Cardiac muscle cell (in vitro differentiated cells and primary cell): ENCODE measurements at places on chromosomes 5 and 9. TPM values are rescaled to one million over a fixed set of nuclear protein-coding genes. Genes with fewer than 3 reads are reported as not detected.

The PTPRD gene
- 181 and 287 TPM in 2 replicates for total RNA-seq

The FSD1L gene
- 4.3 and 8.8 TPM in 2 replicates for total RNA-seq

The BICD2 gene
- total RNA-seq = 34.9 and 36.5 TPM in 2 replicates

The SEC16A gene
- total RNA-seq = 33.5 and 39.5 TPM in 2 replicates

The IL33 gene
- not detected in 2 replicates for total RNA-seq

The ITGA1 gene
- 2.9 and 6.8 TPM in 2 replicates for total RNA-seq

The PCDHGC5 gene
- 0.74 and 2.2 TPM in 2 replicates for total RNA-seq

The ZNG1A gene
- 37.1 and 43.4 TPM in 2 replicates for total RNA-seq

The MSX2 gene
- total RNA-seq = 104 and 125 TPM in 2 replicates

The PRKACG gene
- total RNA-seq = not detected in 2 replicates

The PCDHGA3 gene
- total RNA-seq = 1.5 and 3.2 TPM in 2 replicates

The CEL gene
- total RNA-seq = 1.1 and 1.6 TPM in 2 replicates

The LPAR1 gene
- total RNA-seq = 0.77 and 1.5 TPM in 2 replicates

The POMT1 gene
- total RNA-seq = 41.9 and 55.0 TPM in 2 replicates

The UQCRQ gene
- total RNA-seq = 97.0 and 217 TPM in 2 replicates

The SMIM33 gene
- total RNA-seq = not detected in 2 replicates

The CCDC192 gene
- total RNA-seq = not detected in 2 replicates

The SUSD3 gene
- not detected in 2 replicates for total RNA-seq

The PLPP1 gene
- 48.4 and 68.4 TPM in 2 replicates for total RNA-seq

The SLC1A1 gene
- 0.57 and 2.4 TPM in 2 replicates for total RNA-seq

The JADE2 gene
- 12.9 and 17.8 TPM in 2 replicates for total RNA-seq
